ENCODE measurements at places on chromosomes 4 and X. TPM values are rescaled to one million over a fixed set of nuclear protein-coding genes. Genes with fewer than 3 reads are reported as not detected.

Gene KLB
- 0.11 TPM for polyA plus RNA-seq

Gene WDR13
- 122 TPM for polyA plus RNA-seq

GRCh38 chr4:19317377-19317776 lies 934.3 kb upstream of the SLIT2 start:
- DNase-seq: no peak

Gene CPXCR1
- not detected for polyA plus RNA-seq

Gene RAB40A
- polyA plus RNA-seq: 4.1 TPM

- no peak for DNase-seq
Observed at GRCh38 chr4:119124352-119124751, 11.3 kb upstream of the MYOZ2 start.

GRCh38 chr4:10441512-10441911 lies 15.7 kb downstream of the ZNF518B start:
- DNase-seq: no peak

DNA sequence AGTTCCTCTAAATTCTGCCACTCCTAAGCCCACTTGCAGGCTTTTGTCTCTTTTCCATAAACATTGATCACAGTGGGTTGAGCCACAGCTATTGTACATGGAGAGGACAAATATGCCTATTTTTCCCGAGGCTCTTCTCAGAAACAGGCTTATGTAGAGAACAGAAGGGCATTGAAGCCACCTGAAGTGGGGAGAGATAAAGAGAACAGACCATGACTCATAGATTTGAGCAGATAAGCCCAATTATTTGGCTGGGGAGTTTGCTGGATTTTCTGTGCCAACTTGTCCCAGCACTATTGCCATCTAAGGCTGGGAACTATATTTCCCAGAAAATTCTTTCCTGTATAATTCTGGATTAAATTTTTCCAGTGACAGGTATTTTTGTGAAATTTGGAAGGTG lies 446.1 kb upstream of the RPS6KA3 start:
- DNase-seq: no peak

DNA sequence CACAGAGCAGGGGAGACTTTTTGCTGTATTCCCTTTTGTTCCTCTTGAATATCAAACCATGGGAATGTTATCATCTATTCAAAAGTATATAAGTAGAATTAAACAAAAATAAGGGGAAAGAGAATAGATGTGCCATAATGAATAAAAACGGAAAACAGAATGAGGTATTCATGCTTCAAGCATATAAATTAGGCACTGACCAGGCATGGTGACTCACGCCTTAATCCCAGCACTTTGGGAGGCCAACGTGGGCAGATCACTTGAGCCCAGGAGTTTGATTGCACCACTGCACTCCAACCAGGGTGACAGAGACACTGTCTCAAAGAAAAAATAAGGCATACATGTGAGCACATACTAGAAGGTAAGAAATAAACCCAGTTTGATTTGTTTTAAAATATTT lies 16.3 kb upstream of the NEUROG2 start:
- no peak for DNase-seq

- DNase-seq: no peak
Observed at GRCh38 chr4:159096434-159096833, 6.4 kb upstream of the RAPGEF2 start.

GRCh38 chrX:140697618-140698017 lies 11.9 kb upstream of the LINC00632 start:
- no peak for DNase-seq

Gene CXorf51B
- not detected for polyA plus RNA-seq

DNA sequence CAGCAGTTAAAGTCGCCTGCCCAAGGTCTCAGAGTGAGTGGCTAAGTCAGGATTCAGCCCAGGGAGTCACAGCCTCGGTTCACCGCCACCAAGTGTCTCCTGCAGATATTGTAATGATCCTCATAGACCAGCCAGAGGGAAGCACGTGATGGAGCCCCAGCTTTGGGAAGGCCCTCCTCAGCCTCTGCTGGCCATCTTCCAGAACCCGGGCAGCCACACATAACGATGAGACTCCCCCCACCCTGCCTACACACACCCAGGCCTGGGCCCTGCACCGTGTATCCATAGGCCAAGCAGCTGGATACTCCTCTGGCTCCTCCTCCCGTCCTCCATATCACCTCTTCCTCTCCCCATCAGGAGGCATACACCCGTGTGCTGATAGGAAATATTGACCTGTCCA lies 19.6 kb upstream of the SASH3 start:
- DNase-seq: no peak

DNA sequence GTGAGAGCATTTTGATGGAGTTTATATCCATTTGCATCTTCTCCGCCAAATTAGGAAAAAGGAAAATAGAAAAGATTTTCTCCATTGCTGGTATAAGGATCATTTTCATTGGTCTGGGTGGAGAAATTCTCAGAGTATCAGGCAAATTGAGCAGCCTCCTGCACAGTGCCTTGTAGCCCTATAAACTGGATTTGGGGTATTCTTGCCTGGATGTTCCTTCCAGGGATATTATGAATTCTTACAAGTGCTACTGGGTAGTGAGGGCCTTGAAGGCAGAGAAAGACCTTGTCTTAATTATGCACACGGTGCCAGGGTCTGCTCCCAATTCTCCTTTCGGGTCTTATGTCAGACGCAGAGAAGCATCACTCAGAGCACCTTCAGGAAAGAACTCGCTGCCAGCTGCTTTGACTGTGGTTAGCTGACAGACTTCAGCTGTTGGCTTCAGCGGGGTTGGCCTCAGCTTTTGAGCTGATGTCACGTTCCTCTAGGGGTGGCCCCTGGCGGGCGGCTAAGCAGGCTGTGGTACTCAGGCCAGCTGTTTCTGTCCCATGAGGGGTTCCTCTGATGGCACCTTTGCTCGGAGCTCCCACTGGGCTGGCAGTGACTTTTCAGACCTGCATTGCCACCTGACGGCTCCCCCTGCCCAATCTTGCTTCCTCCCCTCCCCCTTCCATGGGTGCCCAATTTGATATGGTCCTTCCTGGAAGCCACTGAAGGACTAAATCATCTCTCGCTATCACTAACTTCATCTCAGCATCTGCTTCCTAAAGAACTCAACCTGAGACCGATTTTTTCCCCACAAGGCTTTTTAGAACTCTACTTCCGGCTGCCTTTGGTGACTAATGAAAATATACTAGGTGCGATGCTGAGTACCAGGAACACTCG lies 519.5 kb downstream of the BCOR start:
- no peak for DNase-seq

DNA sequence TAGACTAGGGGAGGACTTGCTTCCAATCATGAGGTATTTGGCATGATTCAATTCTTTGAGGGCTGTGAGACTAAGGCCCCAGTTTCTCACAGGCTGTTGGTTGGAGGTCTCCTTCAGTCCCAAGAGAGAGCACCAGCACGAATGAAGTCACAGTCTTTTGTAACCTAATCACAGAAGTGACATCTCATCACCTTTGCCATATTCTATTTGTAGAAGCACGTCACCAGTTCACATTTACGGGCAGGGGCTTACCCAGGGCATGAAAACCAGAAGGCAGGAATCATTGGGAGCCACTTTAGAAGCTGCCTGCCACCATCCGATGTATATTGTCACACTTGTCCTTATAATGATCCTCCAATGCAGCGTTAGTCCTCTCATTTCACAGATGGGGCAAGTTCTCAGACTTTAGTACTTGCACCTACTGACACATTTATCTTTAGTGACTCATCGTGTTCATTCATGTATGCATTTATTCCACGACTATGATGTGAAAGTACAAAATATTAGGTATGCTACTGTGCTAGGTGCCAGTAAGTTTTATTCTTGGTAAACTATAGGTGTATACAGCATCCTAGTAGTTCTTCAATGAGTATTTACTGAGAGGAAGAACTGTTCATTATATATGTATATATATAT lies 163.8 kb upstream of the PGRMC2 start:
- no peak for DNase-seq

Gene HEPH
- 61.9 TPM for polyA plus RNA-seq

- DNase-seq: no peak
Observed at GRCh38 chrX:39764441-39764914, 333.3 kb downstream of the BCOR start.

GRCh38 chr4:69078852-69079251 lies 17.4 kb upstream of the UGT2B7 start:
- no peak for DNase-seq

GRCh38 chr4:124534131-124534530 lies 178.4 kb downstream of the ANKRD50 start:
- no peak for DNase-seq

Gene ZMAT1
- polyA plus RNA-seq: 43.6 TPM

- no peak for DNase-seq
Observed at GRCh38 chr4:45539142-45539814, 584.6 kb downstream of the GABRG1 start.

DNA sequence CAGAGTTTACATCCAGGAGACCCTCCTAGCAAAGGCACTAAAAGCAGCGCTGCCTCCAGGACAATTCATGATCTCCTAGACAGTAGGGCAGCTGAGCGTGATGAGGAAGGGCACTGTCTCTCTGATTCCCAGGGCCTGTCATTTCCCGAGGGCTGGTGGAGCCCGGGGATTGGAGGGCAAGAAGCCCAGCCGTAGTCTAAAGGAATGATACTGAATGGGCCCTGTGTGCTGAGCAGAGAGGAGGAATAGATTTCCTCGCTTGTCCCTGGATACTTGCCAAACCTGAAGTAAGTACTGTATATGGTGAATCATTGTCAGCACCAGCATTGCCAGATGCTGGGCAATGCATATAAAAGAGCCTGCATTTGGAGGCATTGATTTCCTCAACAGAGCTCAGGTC lies 88.0 kb upstream of the SLITRK2 start:
- no peak for DNase-seq

- no peak for DNase-seq
Observed at GRCh38 chr4:185104733-185105132, 38.3 kb upstream of the SLC25A4 start.

DNA sequence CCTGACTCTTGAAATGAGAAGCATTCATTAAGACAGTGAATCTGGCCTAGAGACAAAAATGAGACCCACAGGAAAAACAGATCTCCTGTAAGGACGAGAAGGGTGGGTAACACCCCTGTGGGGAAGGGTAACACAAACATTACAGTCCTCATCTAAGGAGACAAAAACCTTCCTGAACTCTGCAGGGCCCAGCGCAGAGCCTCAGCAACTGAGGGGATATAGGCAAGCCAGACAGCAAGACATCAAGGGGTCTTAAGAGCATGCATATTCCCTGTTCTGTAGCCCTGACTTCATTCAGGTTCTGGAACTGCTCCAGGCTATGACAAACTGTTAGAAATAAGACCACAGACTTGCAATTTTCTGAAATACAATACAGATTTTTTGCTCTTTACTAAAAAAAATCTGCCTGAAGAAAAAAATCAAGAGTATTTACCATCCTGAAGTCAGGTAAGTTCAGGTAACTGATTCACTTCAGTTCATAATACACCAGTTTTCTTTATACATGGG lies 15.5 kb downstream of the COX18 start:
- no peak for DNase-seq

Gene OPRPN
- polyA plus RNA-seq: not detected

- no peak for DNase-seq
Observed at GRCh38 chr4:64899563-64899962, 490.3 kb upstream of the TECRL start.

GRCh38 chrX:11080741-11081305 lies 30.3 kb upstream of the HCCS start:
- DNase-seq: no peak

DNA sequence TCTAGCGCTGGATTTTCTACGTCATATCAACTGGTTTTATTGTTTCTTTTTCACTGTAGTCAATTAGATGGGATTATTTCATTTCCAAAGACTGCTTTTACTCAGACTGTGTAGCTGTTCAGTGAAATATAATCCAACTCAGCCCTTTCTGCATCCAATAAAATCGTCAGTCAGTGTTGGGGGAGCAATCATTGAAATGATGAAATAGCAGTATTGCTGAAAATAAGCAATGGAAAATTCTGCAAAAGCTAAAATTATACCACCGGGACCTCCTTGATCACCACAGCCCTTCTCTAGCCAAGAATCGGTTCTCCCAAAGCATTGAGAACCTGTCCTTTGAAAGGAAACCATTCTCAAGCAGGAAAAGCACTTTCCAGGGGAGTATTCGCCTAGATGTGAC lies 243.1 kb upstream of the TENM3 start:
- DNase-seq: no peak

Gene DDX53
- not detected for polyA plus RNA-seq

DNA sequence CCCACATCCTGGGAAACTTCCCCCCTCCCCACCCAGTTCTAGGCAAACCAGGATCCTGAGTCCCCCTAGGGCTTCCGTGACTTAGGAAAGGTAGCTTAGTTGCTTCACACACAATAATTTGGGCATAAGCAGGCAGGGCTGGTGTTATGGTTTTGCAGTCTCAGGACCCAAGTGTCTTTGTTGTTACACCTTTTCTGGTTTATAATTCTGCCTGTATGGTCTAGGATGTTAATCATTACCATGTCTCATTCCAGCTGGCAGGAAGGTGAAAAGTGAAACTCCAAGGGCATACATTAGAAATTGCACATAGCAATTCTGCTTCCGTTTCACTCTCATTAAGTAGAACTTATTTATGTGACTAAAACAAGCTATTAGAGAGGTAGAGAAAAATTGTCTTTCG lies 16.8 kb downstream of the UGT8 start:
- DNase-seq: no peak

DNA sequence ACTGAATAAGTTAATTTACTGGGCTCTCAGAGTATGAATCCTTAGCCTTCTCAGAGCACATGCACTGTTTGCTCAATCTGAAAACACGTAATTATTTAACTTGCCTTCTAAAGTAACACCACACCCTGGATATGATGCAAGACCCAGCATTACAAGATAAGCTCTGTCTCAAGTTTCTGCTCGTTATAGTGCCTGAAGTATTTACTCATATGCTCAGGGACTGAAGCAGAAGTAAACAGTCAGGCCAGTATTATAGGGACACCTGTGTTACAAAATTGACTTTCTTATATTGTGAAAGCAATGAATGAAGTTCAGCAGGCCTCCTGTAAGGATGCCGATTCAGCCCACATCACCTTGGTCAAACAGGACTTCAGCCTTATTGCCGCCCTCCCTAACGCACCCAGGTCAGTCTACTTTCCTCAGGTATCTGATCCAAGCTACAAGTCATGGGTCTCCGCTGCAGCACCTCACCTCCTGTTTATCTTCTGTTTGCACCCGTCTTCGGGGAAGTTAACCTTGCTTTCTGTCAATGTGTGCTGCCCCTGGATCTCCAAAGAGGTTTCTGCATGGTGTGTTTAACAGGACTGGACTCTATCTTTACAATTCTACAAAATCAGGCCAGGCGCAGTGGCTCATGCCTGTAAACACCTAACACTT lies 42.8 kb upstream of the KLF3 start:
- no peak for DNase-seq

Data from left renal cortex interstitium (tissue), 4 donors.